ENCODE measurements at places on chromosomes 16 and 17.

- no peak for DNase-seq
Observed at GRCh38 chr16:706189-707061, 824 bp upstream of the FBXL16 start.

GRCh38 chr17:69390795-69391501 is 23.5 kb upstream of the MAP2K6 start:
- no peak for DNase-seq

DNA sequence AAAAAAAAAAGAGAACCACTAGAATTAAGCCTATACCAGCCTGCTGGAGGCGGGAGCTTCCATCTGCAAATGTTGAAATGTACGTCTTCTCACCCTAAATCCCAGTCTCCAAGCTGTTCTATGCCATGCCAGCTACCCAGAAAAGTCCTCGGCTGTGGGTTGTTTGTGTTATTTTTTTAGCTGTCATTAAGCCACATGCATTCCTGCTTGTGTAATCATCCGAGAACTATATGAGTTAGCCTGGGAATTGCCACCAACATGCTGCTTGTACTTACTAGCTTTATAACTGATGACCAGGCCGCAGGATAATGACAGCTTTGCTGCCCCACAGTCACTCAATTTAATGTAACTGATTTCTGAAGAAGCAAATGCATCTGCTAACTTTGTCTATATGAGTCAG is 313.9 kb upstream of the SALL1 start:
- no peak for DNase-seq

- DNase-seq, result no peak
Observed at GRCh38 chr16:60302676-60303075, 1568.6 kb upstream of the GOT2 start.
